ENCODE measurements at places on chromosomes 1 and 21.

DNA sequence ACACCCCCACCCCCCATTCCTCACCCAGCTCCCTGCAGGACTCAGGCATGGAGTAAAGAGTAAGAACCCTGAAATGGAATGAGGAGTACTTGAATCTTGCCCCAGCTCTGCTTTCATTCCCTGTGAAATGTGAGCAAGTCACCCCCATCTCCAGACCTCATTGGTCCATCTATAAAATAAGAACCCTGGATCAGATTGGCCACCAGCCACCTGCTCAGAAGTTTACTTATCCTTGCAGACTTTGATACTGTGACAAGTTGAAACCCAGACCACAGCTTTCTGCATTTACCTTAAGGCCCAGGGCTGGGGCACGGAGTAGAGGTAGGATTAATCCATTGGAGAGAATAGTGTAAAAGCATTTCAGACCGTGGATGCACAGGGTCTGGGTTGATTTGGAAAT lies 2.2 kb downstream of the KISS1 start:
- DNase-seq: no peak

DNA sequence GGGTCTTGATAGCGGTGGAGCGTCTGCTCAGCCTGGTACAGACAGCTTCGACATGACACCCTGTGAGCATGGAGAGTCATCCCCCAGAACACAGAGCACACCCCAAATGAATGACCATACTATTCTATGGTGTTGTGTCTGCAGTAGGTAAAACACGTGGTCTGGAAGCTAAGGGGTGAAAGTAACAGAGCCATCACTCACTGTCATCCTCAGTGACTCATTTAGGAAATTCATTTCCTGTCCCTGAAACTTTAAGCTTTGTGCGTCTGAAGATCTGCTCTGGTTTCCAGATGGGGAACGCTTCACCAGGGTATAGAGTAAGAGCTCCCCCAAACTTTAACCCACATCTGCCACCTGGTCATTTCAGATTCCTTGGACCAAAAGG lies 94.8 kb upstream of the DISP3 start:
- no peak for DNase-seq

GRCh38 chr1:216314379-216315095 lies 108.7 kb downstream of the USH2A start:
- DNase-seq: no peak

- DNase-seq: no peak
These were observed 147.7 kb downstream of the NTPCR start for GRCh38 chr1:233097959-233098580.

- DNase-seq: no peak
These were observed 136.2 kb upstream of the DUSP10 start for GRCh38 chr1:221878134-221878533.

DNA sequence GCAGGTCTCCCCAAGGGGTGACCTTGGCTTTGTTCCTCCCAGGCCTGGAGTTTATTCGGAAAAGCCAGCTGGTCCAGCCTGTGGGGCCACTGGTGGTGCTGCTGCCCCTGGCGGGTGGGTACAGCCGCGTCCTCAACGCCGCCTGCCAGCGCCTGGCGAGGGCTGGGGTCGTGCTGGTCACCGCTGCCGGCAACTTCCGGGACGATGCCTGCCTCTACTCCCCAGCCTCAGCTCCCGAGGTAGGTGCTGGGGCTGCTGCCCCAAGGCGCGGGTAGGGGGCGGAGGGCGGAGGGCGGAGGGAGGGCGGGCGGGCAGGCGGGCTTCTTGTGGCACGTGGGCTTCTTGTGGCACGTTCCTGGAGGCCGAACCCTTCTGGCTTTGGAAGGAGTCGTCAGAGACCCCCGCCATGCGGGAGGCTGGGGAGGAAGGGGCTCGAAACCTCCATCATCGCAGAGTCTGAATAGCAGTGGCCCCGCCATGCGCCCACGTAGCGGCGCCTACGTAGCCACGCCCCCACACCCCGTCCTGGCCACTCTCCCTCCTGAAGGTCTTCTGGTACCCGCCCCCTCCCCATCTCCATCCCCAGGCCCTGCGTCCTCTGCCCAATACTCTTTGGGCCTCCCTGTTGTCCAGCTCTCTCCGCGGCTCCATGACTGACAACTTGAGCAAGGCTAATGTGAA lies 16.7 kb downstream of the PCSK9 start:
- DNase-seq: peak; percentile 31

DNA sequence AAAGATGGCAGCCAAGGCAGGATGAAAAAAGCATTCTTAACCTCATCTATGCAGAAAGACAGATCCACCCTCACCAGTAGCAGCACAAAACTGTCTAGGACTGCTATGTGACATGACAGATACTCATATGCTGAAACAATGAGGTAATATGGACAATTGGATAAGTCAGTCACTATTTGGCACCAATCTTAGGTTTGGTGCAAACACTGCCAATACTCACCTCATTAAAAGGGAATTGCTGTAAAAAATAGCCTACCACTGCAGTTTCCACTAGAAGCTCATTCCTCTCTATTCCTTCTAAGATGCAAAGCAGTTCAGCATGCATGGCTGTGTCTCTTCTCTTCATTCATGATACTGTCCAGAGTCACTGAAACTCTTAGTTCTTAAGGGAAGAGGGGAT lies 91.7 kb downstream of the TBX15 start:
- no peak for DNase-seq

- peak; percentile 87 for DNase-seq
These were observed 8.8 kb downstream of the ZNF683 start for GRCh38 chr1:26363549-26364448.

DNA sequence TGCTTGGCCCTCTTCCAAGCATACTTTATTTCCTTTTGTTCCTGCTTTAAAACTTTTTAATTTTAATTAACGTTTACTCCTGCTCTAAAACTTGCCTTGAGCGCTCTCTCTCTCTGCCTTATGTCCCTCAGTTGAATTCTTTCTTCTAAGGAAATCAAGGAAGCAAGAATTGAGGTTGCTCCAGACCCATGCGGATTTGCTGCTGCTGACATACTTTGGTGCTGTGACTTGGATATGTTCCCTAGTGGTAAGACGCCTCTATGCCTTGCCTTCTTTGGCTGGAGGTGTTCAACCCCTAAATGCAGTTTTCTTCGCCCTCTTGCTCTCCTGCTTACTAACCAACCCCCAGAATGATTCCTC lies 148.1 kb downstream of the ADSS2 start:
- DNase-seq: no peak

DNA sequence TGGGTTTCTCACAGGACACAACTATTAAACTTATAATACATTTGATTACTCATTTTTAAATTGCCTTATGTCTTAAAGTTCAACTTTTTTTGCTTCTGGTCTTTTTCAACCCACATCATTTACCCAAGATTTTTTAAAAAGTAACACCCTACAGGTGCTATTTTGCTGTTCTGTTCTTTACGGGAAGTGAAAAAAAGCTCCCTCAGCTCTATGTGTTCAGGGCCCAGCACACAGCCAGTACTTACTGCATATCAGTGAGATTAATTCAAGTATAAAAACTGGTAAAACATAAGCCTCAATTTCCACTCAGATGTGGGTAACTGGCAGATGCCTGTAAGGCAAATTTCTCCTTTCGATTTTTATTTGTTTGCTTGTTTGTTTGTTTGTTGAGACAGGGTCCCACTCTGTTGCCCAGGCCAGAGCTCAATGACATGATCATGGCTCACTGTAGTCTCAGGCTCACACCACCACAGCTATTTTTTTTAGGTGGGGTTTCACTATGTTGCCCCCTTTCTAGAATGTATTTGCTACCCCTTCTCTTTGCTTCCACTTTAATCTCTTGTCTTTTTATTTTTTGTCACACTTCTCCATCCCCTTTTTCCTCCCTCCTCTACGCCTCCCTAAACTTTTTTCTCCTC lies 20.3 kb downstream of the RNASEL start:
- no peak for DNase-seq

All from H9 (cell line).